ENCODE measurements at places on chromosomes 3 and 15.

- no peak for DNase-seq
Observed at GRCh38 chr3:165903885-165904630, 66.8 kb upstream of the BCHE start.

DNA sequence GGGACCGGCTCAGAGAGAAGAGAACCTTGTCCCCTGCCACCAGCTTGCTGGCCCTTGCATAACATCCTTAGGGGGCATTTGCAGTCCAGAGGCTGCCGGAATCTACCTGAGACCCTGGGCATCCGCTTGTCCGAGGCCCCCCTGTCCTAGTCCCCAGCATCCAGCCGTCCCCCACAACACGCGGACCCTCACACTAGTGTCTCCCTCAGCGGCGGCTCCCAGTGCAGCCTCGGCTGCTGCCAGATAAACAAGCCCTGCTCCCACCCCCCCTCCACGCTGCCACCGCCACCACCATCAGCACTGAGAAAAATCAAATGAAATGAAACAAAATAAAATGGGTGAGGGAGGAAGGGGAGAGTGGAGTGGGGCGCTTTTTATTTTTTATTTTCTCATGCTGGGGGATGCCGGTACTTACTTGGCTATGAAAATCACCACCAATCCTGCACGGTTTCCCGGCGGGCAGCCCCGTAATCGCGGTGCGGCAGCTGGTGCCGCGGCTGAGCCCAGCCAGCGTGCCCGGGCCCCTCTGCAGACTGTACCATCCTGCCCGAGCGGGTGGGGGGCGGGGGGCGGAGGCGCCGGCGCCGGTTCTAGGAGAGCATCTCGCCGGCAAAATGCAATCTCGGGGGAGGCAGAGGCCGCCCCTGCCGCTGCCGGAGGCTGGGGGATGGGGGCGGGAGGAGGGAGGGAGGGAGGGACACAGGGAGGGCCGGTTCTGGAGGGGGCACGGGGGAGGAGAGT lies at the start of gene ATP2B2:
TSS of gene ATP2B2 (minus strand) at position 537 of the 741 bp plus-strand sequence. CDS start 56,043 bp downstream, outside the sequence.
- DNase-seq: no peak

DNA sequence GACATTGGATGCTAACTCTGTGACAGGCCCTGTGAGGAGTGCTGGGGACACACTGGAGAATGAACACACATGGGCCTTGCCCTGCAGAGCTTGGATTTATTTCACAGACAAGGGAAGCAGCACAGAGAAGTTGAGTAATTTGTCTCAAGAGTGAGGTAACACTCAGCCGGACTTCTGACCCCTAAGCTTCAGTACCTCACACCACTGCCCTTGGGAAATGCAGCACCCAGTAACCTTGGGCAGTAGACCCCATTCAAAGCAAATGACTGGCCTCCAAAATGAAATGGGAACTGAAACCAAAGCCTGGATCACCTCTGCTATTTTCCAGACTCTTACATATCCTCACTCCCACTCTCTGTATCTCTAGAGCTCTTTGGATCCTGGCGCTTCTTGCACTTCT lies 37.3 kb downstream of the RFT1 start:
- no peak for DNase-seq

DNA sequence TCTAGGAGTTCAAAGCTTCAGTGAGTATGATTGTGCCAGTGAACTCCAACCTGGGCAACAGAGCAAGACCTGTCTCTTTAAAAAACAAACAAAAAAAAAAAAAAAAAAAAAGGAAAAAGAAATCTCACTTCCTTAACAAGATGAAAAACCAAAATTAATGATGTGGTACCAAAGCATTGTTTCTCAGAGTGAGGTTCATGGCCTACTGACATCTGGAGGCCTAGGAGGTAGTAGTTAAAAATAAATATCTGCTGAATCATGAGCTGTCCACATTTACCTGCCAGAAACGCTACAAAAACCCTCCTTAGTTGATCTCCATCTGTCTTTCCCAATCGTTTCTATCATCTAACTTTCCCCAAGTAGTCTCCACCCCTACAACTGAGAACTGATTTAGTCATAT lies 51.2 kb downstream of the EPHA6 start:
- no peak for DNase-seq

GRCh38 chr3:172787019-172787418 lies 36.5 kb downstream of the ECT2 start:
- DNase-seq: no peak

DNA sequence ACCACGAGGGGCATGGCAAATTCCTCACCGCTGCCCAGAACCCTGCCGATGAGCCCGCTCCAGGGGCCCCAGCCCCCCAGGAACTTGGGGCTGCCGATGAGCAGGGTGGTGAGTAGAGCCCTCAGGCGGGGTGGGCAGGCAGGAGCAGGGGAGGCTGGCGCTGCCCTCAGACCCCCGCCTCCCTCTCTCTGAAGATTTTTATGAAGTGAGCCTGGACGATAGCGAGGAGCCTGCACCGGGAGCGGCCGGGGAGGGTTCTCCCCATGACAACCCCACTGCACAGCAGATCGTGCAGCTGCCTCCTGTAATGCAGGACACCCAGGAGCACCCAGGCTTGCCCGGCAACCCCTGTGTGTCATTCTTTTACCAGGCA lies 56.7 kb upstream of the UBE2Q2 start:
- no peak for DNase-seq

DNA sequence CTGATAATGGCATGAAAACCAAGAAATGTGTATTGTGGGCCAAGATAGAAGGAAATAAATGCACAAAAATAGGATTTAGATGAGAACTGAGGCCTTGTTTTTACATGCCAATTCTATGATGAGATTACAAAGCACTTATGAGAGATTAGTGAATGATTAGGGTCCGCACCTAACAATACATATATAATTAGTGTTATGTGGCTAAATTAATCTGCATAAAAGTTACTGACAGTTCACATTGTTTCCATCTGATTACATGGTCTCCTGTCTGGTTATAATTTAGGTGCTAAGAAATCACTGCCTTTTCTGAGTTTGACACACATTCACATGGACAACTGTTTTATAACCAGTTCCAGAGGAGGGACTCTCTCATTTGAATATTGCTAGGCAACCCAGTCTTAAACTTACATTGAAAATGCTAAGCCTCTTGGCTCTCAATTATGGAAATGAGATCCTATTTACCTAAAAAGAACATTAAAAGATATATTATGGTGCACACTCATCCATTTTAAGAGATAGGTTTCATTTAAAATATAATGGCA lies 117.0 kb upstream of the ARL6 start:
- DNase-seq: no peak

DNA sequence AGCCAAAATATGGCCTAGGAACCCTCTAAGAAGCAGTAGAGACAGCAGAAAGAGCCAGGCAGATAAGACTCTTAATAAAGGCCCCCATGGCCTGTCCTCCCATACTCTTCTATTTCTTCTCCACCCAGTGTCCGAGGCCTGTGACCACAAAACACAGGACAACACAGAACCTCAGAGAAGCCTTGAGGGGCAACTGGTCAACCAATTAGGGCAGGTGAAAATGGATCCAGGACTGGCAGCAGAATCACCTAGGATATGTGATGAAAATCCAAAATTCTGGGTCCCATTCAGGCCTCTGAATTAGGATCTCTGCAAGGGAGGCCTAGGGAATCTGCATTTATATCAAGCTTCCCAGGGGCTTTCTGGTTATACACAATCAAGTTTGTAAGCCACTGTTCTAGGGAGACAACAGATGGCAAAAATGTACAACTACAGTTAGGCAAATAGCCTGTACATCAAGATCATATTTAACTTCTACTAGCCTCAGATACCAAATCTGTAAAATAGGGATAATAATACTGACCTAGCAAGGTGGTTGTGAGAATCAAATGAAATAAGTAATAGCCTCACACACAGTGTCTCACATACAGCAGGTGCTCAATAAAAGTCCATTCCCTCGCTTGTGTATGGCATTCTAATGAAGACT lies 10.4 kb downstream of the RAB27A start:
- DNase-seq: no peak

DNA sequence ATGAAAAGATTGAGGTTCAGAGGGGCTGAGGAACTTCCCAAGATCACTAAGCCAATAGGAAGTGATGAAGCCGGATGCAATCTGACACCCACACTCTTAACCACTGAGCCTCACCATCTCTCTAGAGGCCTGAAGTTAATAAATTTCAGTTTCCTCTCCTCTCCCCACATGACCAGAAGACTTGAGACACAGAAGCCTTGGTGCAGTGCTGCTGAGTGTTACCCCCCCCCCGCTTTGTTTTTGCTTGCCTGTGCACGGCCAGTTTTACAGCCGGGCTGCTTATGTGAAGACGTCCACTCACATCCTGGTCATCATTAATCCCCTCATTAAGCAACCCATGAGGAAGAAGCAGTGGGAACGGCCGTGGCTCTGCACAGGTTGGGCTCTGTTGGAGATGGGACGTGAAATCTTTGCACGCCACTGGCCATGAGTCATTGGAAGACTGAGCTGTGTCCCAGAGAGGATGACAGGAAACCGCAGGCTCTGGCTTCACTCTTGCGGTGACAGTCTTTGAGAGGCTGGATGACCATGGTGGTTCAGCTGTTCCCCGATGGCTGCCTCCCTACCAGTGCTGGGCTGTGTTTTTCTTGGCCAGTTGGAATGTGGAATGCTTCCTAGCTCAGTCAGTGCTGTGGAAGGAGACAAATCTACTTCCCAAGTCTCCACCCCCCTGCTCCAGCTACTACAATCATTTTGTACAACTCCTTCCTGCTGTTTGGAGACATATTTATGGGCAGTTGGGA lies 232.6 kb upstream of the LRTM1 start:
- no peak for DNase-seq

- DNase-seq: no peak
Observed at GRCh38 chr3:16326724-16327349, 61.8 kb downstream of the OXNAD1 start.

DNA sequence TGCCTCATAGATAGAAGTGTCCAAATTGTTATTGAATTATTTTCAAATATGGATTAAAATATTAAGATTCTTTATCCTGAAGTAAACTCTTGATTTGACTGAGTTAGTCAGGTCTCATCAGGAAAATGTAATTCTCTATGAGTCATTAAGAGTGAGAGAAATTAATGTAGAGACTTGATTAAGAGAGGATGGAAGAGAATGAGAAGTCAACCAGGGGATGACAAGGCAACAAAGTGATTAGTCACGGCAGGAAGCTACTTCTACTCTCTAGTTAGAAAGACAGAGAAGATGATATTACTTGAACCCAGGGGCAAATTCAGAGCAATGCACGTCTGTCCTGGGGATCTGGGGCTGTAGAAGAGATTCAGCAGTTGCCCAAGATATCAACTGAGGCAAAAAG lies 202.5 kb downstream of the LSAMP start:
- DNase-seq: no peak

DNA sequence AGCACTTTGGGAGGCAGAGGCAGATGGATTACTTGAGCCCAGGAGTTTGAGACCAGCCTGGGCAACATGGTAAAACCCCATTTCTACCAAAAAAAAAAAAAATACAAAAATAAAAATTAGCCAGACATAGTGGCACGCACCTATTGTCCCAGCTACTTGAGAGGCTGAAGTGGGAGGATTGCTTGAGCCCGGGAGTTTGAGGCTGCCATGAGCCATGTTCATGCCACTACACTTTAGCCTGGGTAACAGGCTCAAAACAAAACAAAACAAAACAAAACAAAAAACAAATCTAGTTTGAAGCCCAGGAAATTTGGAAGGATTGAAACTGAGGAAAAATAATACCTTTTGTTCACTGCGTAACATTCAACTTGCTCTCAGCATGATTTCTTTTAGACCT lies 16.6 kb downstream of the TMOD3 start:
- no peak for DNase-seq

GRCh38 chr3:42667096-42667522 lies 13.6 kb downstream of the ZBTB47 start:
- no peak for DNase-seq

- DNase-seq: no peak
Observed at GRCh38 chr15:83940136-83940535, 286.2 kb downstream of the ADAMTSL3 start.

- no peak for DNase-seq
Observed at GRCh38 chr3:175668300-175668699, 809.2 kb downstream of the NAALADL2 start.
